Activated naive CD4-positive, alpha-beta T cell treated with anti-CD3 and anti-CD28 coated beads, Interleukin-2, amount 10 ng/mL, durations not matched to agents 7 days and 5 days (primary cell): ENCODE measurements at places on chromosomes 12 and 14.

DNA sequence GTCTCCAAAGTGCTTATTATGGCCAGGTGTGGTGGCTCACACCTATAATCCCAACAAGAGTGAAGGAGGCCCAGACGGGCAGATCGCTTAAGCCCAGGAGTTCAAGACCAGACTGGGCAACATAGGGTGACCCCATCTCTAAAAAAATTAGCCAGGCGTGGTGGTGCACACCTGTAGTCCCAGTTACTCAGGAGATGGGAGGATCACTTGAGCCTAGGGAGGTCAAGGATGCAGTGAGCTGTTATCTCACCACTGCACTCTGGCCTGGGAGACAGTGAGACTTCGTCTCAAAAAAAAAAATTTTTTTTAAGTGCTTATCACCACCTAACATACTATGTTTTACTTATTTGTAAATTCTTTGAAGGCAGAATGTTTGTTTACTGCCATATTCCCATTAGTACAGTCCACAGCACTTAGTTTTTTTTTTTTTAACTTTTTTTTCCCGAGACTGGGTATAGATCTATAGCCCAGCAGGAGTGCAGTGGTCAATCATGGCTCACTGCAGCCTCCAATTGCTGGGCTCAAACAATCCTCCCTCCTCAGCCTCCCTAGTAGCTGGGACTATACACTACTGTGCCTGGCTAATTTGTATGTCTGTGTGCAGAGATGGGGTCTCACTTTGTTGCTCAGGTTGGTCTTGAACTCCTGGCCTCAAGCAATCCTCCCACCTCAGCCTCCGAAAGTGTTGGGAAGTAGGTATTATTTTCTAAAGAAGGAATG is 4.7 kb upstream of the KANSL2 start:
- H3K4me3 ChIP-seq = no peak overlapping the region
- peaks cover 26% of the 10 kb centered on the region for H3K36me3 ChIP-seq
- peaks cover 7% of the 10 kb centered on the region for H3K4me1 ChIP-seq
- DNase-seq = no peak
- no peak overlapping the region for H3K27ac ChIP-seq

DNA sequence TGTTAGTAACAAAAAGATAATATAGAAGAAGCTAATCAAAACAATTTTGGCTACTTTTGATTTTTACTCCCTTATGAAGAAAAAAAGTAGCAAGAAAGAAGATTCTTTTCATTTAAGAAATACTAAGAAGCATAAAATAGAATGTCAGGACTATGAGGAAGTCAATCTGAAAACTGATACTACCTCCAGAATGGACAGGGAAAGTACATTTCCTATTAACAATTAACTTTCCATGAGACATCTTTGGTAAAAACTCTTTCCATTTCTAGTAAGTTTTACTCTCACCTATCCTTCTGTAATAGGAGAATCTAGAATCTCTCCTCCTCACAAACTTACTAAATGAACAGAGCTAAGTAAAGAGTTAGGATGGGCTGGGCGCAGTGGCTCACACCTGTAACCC is 51.3 kb upstream of the NPFF start:
- no peaks in the 10 kb centered on the region for H3K27me3 ChIP-seq
- DNase-seq = no peak
- H3K36me3 ChIP-seq = peaks cover 9% of the 10 kb centered on the region
- H3K4me3 ChIP-seq = no peak overlapping the region
- H3K27ac ChIP-seq = no peak overlapping the region
- H3K4me1 ChIP-seq = peaks cover 24% of the 10 kb centered on the region

DNA sequence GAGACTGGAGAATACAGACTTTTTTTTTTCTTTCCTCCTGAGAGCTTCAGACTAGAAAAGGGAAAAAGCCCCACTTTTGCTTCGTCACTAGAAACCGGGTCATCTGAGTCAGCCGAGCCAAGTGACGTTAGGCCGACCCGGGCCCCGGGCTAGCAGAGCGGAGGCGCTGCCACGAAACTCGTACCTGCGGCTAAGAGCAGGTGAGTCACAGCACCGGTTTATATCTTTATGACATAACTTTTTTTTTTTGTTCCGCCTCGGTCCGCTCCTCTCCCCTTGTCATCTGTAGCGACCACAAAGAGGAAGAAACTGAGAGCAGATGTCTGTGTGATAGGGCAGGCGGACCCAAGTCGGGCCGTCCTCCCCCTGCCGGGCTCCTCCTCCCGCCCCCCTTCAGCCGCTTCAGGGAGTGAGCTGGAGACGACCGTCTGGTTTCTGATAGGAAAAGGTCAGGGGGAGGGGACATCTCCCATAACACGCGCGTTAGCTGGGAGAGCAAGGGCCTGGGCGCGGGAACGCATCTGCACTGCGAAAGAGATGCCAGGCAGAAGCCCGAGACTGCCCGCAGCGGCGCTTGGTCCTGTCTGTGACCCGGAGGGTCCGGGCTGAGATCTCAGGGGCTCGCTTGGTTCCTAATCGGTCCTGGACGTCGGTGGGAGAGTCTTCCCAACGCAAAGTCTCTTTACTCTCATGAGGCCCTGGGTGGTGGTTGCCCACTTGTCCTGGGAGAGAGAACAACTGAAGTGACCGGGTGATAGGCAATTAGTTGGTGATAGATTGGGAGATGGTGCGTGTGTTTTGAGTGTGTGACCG is 586 bp downstream of the TTC6 start:
- peak overlapping the region; percentile 82 for H3K27ac ChIP-seq
- peak; percentile 42 for DNase-seq
- H3K4me3 ChIP-seq = peak overlapping the region; percentile 41
- peaks cover 23% of the 10 kb centered on the region for H3K36me3 ChIP-seq

DNA sequence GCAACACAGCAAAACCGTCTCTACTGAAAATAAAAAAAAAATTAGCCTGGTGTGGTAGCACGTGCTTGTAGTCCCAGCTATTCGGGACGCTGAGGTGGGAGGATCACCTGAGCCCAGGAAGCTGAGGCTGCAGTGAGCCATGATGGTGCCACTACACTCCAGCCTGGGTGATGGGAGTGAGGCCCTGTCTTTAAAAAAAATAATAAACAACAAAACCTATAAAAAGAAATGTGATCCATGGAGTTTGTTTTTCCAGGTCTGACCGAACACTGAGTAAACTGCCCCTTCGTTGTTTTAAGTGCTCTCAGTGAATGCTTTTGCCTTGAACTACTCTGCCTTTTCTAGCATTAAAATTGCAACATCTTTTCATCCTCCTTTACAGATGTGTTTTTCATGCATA is 76.8 kb downstream of the TESC start:
- no peak for DNase-seq
- H3K4me1 ChIP-seq = peaks cover 2% of the 10 kb centered on the region
- H3K27me3 ChIP-seq = no peaks in the 10 kb centered on the region
- no peak overlapping the region for H3K4me3 ChIP-seq
- no peak overlapping the region for H3K27ac ChIP-seq

DNA sequence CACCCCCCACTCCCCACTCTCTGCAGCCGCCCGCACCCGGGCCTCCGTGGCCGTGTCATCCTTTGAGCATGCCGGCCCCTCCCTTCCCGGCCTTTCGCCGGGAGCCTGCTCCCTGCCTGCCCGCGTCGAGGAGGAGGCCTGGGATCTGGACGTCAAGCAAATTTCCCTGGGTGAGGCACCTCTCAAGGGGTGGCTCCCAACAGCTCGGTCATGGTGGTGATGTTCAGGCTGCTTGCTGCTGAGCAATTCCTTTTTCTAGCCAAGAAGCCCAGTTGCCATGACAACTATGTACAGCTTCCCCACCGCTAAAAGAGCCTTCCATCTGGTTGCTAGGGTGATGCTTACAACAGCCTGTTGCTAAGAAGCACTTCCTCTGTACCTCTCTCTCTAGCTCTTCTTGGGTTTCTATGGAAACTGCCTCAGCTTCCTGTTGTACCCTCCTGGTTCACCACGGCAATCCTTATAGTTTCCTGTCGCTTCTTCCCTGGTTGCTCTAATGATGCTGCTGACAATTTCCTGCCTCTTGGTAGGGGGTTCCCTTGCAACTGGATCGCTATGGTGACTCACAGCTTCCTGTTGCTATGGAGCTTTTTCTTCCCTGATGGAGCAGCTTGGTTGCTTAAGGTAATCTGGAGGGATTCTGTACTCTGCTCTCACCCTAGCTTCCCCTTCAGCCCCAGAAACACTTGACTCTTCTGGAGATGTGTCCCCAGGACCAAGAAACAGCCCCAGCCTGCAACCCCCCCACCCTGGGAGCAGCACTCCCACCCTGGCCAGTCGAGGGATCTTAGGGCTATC is 11.0 kb downstream of the ZNF219 start:
- no peak overlapping the region for H3K4me3 ChIP-seq
- peaks cover 9% of the 10 kb centered on the region for H3K27me3 ChIP-seq
- H3K27ac ChIP-seq = peak overlapping the region; percentile 9
- H3K36me3 ChIP-seq = no peaks in the 10 kb centered on the region

- no peak for DNase-seq
- H3K4me1 ChIP-seq = no peaks in the 10 kb centered on the region
- H3K4me3 ChIP-seq = no peak overlapping the region
- H3K27me3 ChIP-seq = no peaks in the 10 kb centered on the region
These were observed 58.5 kb upstream of the PRICKLE1 start for GRCh38 chr12:42648061-42648460.

DNA sequence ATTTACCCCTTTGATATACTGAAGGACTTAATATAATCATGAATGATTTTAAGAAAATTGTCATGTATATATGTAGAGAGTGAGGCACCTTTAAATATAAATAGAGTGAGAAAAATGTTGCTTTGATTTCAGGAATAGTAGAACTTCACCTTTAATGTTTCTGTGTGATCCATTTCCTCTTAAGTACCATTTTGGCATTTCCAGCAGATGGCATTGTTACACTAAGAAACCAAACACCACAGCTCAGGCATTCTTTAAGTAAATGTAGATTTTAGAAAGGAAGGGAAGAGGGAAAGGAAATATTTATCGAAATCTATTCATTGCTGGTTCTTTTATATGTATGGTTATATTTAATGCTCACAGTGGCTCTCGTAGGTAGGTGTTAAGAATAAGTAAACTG is 556.7 kb upstream of the FBXO33 start:
- no peak for DNase-seq

DNA sequence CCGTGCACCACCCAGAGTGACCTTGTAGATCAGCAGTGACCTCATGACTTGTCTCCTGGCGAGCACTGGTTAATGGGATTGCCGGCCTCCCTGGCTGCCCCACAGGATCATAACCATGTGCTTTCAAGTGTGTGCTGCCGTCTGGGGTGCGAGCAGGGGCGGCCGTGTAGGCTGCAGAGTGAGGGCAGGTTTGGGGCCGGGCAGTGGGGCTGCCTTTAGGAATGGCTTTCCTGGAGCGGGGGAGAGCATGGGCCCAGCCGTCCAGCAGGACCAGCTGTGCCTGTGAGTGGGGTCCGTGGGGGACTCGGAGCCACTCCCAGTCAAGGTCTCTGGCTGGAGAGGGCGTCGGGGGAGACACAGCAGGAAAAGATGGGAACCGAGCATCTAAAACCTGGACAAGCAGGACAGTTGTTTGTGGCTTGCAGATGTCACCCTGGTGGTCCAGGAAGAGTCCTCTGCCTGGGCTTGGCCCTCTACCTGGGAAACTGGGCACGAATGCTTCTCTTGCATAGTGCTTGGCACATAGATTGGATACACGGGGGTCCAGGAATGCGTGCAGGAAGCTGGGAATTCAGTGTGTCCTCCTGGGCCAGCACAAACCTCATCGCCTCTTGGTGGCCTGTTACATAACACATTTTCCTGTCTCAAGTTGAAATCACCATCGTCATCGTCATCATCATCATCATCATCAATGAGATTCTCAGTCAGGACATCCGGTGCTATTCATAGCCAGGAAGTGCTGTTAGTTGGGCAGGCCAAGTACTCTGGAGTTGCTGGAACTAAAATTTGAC is 96.0 kb downstream of the ADGRD1 start:
- H3K27me3 ChIP-seq = peaks cover 9% of the 10 kb centered on the region
- no peak for DNase-seq
- H3K36me3 ChIP-seq = no peaks in the 10 kb centered on the region
- no peak overlapping the region for H3K27ac ChIP-seq
- no peaks in the 10 kb centered on the region for H3K4me1 ChIP-seq

- H3K27me3 ChIP-seq = no peaks in the 10 kb centered on the region
- no peak for DNase-seq
- H3K36me3 ChIP-seq = no peaks in the 10 kb centered on the region
- no peak overlapping the region for H3K27ac ChIP-seq
- H3K4me3 ChIP-seq = no peak overlapping the region
These were observed 174.6 kb downstream of the ESRRB start for GRCh38 chr14:76550534-76550933.

GRCh38 chr12:20125276-20125798 is 243.0 kb upstream of the PDE3A start:
- no peak overlapping the region for H3K27ac ChIP-seq
- H3K27me3 ChIP-seq = no peaks in the 10 kb centered on the region
- H3K36me3 ChIP-seq = no peaks in the 10 kb centered on the region
- DNase-seq = no peak
- no peak overlapping the region for H3K4me3 ChIP-seq

DNA sequence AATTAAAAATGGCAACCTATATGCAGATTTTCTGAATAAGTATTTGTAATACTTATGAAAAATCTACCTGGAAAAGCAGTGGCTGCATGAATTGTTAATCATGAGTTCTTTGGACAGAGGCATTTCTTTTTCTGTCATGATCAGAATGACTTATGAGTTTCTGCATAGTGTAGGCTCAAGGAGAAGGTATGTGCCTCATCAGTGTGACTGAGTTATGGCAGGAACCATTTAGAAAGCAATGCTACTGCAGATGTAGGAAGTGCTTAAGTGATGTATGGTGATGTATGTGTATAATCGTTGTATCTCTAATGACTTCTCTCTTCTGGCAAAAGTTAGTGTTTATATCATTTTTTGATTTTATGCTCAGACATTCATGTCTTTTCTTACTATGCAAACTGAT is 816.4 kb upstream of the FBXO33 start:
- H3K36me3 ChIP-seq = no peaks in the 10 kb centered on the region
- H3K27me3 ChIP-seq = no peaks in the 10 kb centered on the region
- no peaks in the 10 kb centered on the region for H3K4me1 ChIP-seq
- no peak overlapping the region for H3K27ac ChIP-seq

DNA sequence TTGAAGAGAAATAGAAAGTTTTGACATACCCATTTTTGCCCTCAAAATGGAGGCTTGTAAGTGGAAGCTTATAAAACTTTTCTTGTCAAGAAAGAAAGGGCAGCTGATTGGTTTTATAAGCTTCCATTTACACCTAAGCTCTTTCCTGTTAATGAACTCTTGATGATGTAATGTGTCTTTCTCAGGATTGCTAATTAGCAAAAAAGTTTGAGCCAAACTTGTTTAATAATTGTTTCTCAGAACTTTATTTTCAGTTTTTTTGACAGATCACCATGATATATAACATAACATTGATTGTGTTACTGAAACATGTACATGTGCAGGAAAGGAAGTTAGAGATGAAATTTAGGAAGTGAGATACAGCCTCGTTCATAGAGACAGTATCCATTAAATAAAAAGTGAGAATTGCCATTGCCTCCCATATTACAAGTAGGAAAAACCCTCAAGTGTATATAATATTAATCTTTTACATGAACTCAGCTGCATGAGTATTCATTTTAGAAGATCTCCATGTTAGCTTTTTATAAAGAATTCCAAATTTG is 26.8 kb downstream of the RIC8B start:
- H3K4me3 ChIP-seq = no peak overlapping the region
- H3K36me3 ChIP-seq = peaks cover 18% of the 10 kb centered on the region
- no peak for DNase-seq

DNA sequence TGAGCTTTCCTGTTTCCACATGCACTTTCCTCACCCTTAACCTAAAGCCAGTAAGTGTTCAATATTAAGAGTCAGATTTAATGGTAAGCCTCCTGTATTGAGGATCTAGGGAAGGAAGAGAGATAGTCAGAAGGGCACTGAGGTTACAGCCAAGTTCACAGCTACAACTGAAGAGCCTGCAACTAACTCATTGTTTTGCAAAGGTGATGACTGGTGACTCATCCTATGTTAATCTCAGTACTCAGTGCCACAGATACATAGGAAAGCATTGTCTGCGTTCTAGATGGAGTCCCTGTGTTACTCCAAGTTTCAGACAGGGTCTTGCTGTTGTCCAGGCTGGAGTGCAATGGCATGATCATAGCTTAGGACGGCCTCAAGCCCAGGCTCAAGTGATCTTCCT is 157.0 kb upstream of the RBM19 start:
- H3K4me1 ChIP-seq = no peaks in the 10 kb centered on the region
- no peaks in the 10 kb centered on the region for H3K36me3 ChIP-seq
